HL-60 (cell line): ENCODE measurements at places on chromosomes 4 and X.

GRCh38 chrX:74449322-74449936, 28.1 kb downstream of the SLC16A2 start:
- no peak for DNase-seq

GRCh38 chrX:63652086-63652765, 132.8 kb downstream of the ARHGEF9 start:
- DNase-seq = no peak

GRCh38 chrX:446245-446644, 59.5 kb upstream of the PPP2R3B start:
- no peak for DNase-seq

DNA sequence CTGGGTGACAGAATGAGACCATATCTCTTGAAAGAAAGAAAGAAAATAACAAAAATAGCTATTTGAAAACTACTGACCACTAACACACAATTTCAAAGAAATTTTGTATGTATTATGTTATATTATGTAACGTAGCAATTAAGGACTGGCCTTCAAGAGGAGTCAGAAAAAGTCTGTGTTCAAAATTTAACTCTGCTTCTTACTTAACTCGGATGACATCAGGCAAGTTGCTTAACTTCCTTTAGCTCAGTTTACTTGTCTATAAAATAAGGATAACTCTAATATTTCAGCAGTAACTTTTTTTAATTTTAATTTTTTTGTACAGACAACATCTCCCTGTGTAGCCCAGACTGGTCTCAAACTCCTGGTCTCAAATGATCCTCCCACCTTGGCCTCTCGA, 14.6 kb upstream of the PRSS12 start:
- DNase-seq = no peak

DNA sequence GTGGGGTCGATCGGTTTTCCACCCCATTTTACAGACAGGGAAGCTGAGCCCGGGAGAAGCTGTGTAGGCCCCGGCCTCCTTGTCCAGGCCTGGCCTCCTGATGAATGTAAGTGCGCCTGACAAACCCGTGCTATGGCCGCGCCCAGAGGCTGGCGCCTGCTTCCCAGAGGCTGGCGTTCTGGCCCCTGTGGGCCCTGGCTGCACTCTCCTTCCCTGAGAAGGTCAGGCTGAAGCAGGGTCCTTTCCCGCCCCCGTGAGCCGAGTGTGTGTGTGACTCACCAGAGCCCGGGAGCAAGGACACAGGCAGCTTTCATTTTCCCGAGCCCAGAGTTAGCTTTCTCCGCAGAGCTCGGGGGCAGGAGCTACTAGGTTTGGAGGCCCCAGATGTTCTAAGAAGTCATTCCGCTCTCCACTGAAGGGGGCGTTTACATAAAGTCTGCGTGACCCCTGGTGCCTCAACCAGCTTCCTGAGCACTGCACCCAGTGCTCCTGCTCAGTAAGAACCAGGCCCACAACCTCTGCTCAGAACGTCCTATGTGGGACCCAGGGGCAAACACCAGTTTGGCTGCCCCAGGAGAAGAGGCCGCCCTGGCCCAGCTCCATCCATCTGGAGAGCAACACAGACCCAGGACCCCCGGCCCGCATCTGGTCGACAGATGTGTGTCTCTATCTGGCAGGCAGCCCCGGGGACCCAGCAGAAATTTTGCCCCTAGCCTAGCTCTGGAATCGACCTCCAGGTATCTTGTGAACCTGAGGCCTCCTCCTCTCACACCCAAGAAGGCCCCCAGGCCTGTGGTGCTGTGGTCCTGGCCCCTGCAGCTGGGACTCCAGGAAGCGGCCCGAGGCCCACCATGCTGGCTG, 13.6 kb downstream of the UVSSA start:
- DNase-seq = no peak

- no peak for DNase-seq
Observed at GRCh38 chr4:3247399-3248177, 1.4 kb upstream of the MSANTD1 start.

DNA sequence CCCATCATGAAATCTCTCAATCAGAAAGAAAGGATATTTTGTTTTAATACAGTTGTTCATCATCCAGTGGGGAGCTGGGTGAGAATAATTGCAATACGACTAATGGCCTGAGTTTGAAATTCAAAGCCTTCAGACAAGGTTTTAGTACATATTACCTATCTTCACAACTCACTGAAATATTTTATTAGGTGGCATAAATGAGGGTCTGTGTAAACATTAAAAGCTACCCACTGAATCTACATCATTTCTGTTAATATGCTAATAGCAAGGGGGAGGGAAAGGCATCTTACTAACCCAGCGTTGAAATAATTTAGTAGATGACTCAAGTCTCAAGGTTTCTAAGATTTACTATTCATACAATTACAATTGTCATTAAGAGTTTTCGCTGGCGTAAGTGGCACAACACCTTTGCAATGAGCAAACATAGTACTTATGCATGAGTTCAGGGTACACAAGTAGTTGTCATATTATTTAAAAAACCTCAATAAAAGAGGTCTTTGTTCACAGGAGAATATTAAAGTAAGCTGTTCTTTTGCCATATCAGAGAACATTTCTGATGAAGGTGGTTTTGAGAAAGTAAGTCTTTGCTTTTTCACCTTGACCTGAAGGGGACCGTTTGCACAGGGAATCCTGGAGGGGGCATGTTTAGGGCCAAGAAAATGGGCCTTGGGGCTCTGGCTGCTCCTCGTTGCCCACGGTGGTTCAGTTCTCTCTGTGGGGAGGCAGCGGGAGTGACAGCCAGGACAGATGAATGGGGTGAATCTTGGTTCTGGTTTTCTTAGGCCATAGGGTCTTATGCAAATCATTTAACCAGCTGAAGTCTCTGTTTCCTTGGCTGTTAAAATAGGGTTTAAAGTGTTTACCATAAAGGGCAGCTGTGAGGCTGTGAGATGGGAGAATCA, 4.5 kb upstream of the RHOH start:
- no peak for DNase-seq

- no peak for DNase-seq
Observed at GRCh38 chr4:14348506-14348905, 653.8 kb upstream of the CPEB2 start.

- no peak for DNase-seq
Observed at GRCh38 chr4:7626531-7626930, 191.8 kb upstream of the PSAPL1 start.

GRCh38 chr4:11179796-11180195, 248.9 kb downstream of the HS3ST1 start:
- no peak for DNase-seq

- no peak for DNase-seq
Observed at GRCh38 chr4:56976837-56977320, 527 bp downstream of the NOA1 start.

GRCh38 chr4:173284463-173284862, 49.7 kb downstream of the HMGB2 start:
- no peak for DNase-seq

DNA sequence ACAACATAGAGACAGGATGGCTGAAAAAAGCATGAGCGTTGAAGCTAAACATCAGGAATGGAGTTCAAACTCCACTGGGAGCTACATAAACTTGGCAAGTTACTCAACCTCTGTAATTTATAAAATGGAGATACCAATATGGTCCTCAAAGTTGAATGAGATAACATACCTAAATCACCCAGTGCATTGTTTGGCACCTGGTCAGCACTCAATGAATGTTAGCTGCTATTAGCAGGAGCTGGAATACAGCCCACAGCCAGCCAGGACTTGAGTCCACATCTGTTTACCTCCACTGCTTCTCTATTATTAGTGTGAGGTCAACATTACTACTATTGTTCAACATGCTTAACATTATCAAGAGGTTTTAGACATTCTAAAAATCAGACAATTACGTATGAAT, 97.9 kb downstream of the NR3C2 start:
- DNase-seq = no peak

GRCh38 chr4:28675582-28675981, 1814.9 kb downstream of the STIM2 start:
- no peak for DNase-seq

- DNase-seq = no peak
Observed at GRCh38 chrX:27444093-27444908, 18.8 kb downstream of the PPP4R3C start.

GRCh38 chr4:143389579-143390195, 53.0 kb downstream of the GAB1 start:
- no peak for DNase-seq
